ENCODE measurements at places on chromosomes 7 and 10.

DNA sequence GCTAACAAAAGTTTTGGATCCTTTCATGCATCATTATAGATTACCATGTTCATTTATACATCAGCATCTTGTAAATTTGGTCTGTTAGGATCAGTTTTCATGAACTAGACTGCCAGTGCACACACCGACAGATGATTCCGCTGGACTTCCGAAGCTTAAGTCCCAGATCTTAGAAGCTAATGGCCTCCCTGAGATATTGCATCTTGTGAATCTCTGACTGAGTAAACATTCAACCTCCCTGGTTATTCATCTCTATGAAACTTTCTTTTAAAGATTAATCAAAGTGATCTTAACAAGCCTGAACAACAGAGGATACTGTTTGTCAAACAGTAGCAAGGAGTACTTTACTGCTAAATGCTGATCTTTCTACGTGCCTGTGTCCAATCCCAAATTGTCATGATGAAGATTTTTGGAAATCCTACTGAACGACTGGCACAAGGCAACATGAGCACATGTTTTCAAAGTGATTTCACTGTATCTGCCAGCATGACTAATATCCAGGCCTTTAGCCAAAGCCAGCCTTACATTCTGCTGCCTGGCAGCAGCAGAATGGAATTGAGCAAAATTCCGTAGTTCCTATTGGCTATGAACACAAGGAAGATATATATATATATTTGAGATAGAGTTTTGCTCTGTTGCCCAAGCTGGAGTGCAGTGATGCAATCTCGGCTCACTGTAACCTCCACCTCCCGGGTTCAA, 91.3 kb upstream of the ANK3 start:
- peak; percentile 9 for DNase-seq

- DNase-seq = no peak
Measured at GRCh38 chr10:110444004-110444337, 53.7 kb upstream of the DUSP5 start.

GRCh38 chr10:117264782-117265181, 23.9 kb downstream of the SLC18A2 start:
- DNase-seq = no peak

GRCh38 chr10:96411716-96412320, 53.0 kb upstream of the OPALIN start:
- DNase-seq = no peak

- no peak for DNase-seq
Measured at GRCh38 chr10:61215246-61215645, 237.9 kb downstream of the TMEM26 start.

DNA sequence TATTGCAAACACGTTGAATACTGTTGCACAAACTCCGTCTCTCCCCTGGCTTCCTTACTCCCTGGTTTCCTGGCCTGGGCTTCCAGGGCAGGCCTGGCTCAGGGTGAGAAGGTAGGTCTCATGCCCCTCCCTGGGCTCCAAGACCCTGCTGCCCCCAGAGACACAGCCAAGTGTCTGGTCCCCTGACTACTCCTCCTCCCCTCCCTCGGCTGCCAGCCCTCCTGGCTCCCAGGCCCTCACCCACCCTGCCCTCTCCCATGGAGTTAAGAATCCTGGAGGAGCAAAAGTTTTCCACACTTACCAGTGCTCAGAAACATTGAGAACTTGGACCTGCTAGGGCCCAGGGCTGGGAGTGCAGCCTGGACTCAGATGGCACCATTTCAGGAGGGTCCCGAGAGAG, 47.2 kb upstream of the RABGEF1 start:
- no peak for DNase-seq

- DNase-seq = peak; percentile 98
Measured at GRCh38 chr7:81684514-81685269, 85.2 kb downstream of the HGF start.

Measured in BE2C (cell line).